ENCODE measurements at places on chromosomes 4 and X.

GRCh38 chrX:148958901-148959300 lies 458.5 kb downstream of the AFF2 start:
- H3K27ac ChIP-seq, result no peak overlapping the region
- no peaks in the 10 kb centered on the region for H3K4me1 ChIP-seq
- no peak for DNase-seq
- H3K27me3 ChIP-seq, result no peaks in the 10 kb centered on the region
- no peaks in the 10 kb centered on the region for H3K36me3 ChIP-seq
- H3K4me3 ChIP-seq, result no peak overlapping the region

GRCh38 chr4:72768364-72768763 lies 199.3 kb upstream of the ADAMTS3 start:
- H3K4me1 ChIP-seq, result no peaks in the 10 kb centered on the region
- DNase-seq, result no peak
- H3K4me3 ChIP-seq, result no peak overlapping the region
- no peaks in the 10 kb centered on the region for H3K36me3 ChIP-seq
- no peaks in the 10 kb centered on the region for H3K27me3 ChIP-seq

- H3K4me3 ChIP-seq, result no peak overlapping the region
- H3K36me3 ChIP-seq, result no peaks in the 10 kb centered on the region
- H3K27me3 ChIP-seq, result peaks cover 2% of the 10 kb centered on the region
- no peak for DNase-seq
Measured at GRCh38 chr4:57355101-57355665, 245.0 kb upstream of the IGFBP7 start.

GRCh38 chr4:176885224-176885623 lies 92.5 kb upstream of the VEGFC start:
- DNase-seq, result no peak
- no peaks in the 10 kb centered on the region for H3K36me3 ChIP-seq
- H3K4me1 ChIP-seq, result no peaks in the 10 kb centered on the region
- peaks cover 2% of the 10 kb centered on the region for H3K27me3 ChIP-seq
- H3K27ac ChIP-seq, result no peak overlapping the region

- peaks cover 17% of the 10 kb centered on the region for H3K27me3 ChIP-seq
- H3K4me3 ChIP-seq, result no peak overlapping the region
- no peaks in the 10 kb centered on the region for H3K36me3 ChIP-seq
- no peak overlapping the region for H3K27ac ChIP-seq
- no peak for DNase-seq
Measured at GRCh38 chr4:7156761-7157488, 35.4 kb upstream of the SORCS2 start.

DNA sequence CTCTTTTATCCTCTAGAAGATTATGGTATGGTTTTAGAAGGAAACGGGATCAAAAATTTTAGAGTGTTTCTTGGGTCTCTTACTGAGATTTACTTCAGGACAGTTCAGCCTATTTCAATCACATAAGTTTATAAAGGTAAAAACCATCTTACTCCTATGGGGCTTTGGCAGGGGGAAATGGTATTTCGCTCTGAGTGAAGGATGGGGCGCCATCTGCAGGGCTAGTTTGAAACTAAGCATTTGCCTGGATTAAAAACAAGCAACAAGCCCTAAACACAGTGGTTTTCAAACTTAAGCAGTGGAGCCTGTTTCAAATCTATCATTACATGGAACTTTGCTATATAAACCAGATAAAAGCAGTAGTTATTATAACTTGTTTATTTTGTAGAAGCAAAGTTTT lies 361.5 kb upstream of the FMR1 start:
- H3K4me1 ChIP-seq, result no peaks in the 10 kb centered on the region
- no peaks in the 10 kb centered on the region for H3K27me3 ChIP-seq
- peak; percentile 1 for DNase-seq
- no peak overlapping the region for H3K4me3 ChIP-seq
- no peaks in the 10 kb centered on the region for H3K36me3 ChIP-seq

GRCh38 chrX:32293962-32294700 lies 917.2 kb downstream of the DMD start:
- H3K27me3 ChIP-seq, result no peaks in the 10 kb centered on the region
- no peak for DNase-seq
- no peaks in the 10 kb centered on the region for H3K36me3 ChIP-seq
- H3K4me3 ChIP-seq, result no peak overlapping the region
- no peak overlapping the region for H3K27ac ChIP-seq
- H3K4me1 ChIP-seq, result no peaks in the 10 kb centered on the region

DNA sequence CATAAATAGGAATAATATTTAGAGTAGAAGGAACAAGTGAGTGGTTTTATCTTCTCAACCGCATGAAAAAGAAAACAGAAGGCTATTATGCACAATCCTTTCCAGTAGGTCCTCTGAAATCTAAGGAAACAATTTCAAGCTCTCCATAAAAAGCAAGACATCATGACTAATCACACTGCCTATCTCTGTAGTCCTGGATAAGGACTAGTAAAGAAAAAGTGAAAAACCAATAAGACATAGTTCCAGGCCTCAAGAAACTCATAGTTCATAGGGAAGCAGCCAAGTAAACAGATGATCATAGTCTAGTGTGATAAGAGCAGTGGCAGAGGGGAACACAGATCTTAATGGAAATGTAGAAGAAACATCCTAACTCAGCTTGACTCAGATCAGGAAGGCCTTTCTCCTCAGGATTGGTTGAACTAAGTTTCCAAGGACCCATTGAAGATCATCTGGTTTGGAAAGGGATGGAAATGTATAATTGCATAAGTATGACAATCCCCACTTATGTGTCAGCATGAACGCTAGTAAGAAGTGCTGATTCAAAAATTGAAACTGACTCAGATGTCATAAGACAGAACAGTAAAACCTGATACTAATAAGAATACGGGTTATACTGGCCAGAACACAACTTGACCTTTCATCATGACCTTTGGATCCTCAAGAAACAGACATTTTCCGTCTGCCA lies 155.3 kb downstream of the GRIA3 start:
- H3K4me3 ChIP-seq, result no peak overlapping the region
- no peaks in the 10 kb centered on the region for H3K27me3 ChIP-seq
- no peaks in the 10 kb centered on the region for H3K4me1 ChIP-seq
- no peak for DNase-seq
- H3K36me3 ChIP-seq, result no peaks in the 10 kb centered on the region

DNA sequence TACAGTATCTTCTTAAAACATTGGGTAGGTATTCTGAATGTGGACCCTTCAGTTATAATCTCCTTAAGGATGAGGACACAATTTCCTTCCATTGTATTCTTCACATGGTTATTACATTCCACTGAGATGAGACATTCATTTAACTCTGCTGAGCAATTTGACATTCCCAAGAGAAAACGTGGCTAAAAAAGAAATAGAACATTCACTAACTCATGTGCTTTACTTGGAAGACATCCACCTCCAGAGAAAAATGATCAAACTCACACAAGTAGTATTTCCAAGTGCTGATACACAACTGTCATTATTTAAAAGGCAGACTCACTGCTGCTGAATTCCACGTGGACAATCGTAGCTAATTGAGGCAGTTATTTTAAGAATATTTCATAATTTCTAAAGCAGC lies 227.9 kb upstream of the ANKRD50 start:
- H3K4me3 ChIP-seq, result no peak overlapping the region
- DNase-seq, result no peak
- H3K36me3 ChIP-seq, result no peaks in the 10 kb centered on the region
- H3K27ac ChIP-seq, result no peak overlapping the region

- H3K4me3 ChIP-seq, result no peak overlapping the region
- no peaks in the 10 kb centered on the region for H3K4me1 ChIP-seq
- no peaks in the 10 kb centered on the region for H3K27me3 ChIP-seq
- H3K27ac ChIP-seq, result no peak overlapping the region
- no peaks in the 10 kb centered on the region for H3K36me3 ChIP-seq
Measured at GRCh38 chr4:133440404-133440803, 291.3 kb downstream of the PCDH10 start.

GRCh38 chrX:31099536-31100090 lies 27.8 kb upstream of the FTHL17 start:
- H3K27me3 ChIP-seq, result peaks cover 2% of the 10 kb centered on the region
- peak; percentile 27 for DNase-seq

GRCh38 chr4:101801958-101802357 lies 11.4 kb downstream of the BANK1 start:
- H3K4me3 ChIP-seq, result no peak overlapping the region
- DNase-seq, result no peak
- no peaks in the 10 kb centered on the region for H3K27me3 ChIP-seq
- H3K4me1 ChIP-seq, result peaks cover 8% of the 10 kb centered on the region
- H3K36me3 ChIP-seq, result peaks cover 1% of the 10 kb centered on the region

DNA sequence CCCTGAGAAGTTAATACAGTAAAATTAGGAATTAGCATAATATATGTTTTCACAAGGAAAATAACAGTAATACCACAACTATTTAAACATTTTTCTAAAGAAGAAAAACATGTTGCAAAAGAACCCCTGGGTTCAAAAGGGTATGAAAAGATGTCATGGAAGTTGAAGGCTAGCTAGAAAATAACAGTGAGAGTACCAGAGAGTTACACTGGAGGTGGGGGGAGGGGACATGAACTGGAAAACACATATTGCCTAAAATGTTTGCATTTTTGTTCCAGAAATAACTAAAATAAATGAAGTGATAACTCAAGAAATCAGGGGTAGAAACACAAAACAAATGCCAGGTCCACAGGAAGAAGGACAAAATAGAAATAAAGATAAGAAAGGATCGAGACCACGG lies 336.6 kb upstream of the MAD2L1 start:
- no peaks in the 10 kb centered on the region for H3K36me3 ChIP-seq
- DNase-seq, result no peak
- H3K27me3 ChIP-seq, result no peaks in the 10 kb centered on the region
- no peak overlapping the region for H3K4me3 ChIP-seq

GRCh38 chr4:14096396-14096965 lies 469.0 kb upstream of the BOD1L1 start:
- H3K27me3 ChIP-seq, result peaks cover 1% of the 10 kb centered on the region
- H3K4me1 ChIP-seq, result no peaks in the 10 kb centered on the region
- H3K4me3 ChIP-seq, result no peak overlapping the region
- no peaks in the 10 kb centered on the region for H3K36me3 ChIP-seq

DNA sequence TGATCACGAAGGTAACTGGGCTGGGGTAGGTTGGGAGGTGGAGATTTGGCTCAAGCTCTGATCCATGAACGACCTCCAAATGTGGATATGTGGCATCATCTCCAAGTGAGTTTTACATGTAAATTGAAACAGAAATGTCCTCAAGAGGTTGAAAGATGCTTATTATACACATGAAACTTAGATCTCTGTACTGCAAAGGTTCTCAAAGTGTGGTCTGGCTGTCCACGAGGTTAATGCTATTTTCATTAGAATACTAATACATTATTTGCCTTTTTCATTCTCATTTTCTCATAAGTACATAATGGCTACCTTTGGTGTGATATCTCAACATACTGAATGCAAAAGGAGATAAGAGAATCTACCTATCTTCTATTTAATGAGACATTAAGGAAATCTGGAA lies 198.2 kb downstream of the RASL11B start:
- peaks cover 12% of the 10 kb centered on the region for H3K36me3 ChIP-seq
- DNase-seq, result no peak
- H3K27me3 ChIP-seq, result no peaks in the 10 kb centered on the region
- no peaks in the 10 kb centered on the region for H3K4me1 ChIP-seq
- H3K4me3 ChIP-seq, result no peak overlapping the region
- no peak overlapping the region for H3K27ac ChIP-seq

- H3K27ac ChIP-seq, result no peak overlapping the region
- no peak overlapping the region for H3K4me3 ChIP-seq
- H3K4me1 ChIP-seq, result no peaks in the 10 kb centered on the region
- H3K27me3 ChIP-seq, result peaks cover 17% of the 10 kb centered on the region
Measured at GRCh38 chr4:13640149-13640940, 12.8 kb upstream of the BOD1L1 start.

DNA sequence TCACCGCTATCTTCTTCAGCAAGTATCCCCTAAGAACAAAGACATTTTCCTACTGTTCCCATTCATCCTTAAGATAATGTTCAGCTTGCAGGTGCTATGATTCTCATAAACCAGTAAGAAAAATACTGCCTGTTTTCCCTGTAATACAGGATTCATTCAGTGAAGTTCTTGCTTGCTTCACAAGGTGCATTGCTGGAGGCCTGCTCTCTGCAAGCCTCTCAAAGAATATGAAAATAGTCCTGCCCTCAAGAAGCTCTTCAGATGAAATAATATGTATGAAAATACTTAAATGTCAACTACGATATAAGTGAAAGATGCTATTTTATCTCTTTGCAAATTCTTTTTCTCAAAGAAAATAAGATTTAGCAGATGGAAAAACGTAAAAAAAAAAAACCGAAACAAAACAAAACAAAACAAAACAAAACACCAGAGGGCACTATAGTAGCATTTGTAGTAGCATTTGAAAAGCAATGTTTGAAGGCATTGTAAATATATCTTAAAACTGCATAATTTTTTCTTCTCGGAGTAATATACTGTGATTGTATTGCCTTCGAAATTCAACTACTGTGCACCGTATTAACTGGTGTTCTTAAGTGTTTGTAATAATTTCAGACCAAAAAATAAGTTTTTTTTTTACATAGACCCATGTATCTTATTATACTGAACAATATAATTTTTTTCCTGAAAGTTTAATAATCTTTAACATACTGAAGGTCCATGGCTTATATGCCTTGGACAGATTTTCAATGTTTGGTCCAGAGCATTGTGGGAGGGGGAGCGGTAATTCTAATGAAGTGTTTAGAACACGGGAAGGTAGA lies 26.0 kb downstream of the ADH4 start:
- H3K36me3 ChIP-seq, result no peaks in the 10 kb centered on the region
- DNase-seq, result no peak
- no peaks in the 10 kb centered on the region for H3K27me3 ChIP-seq
- H3K27ac ChIP-seq, result no peak overlapping the region
- no peaks in the 10 kb centered on the region for H3K4me1 ChIP-seq
- H3K4me3 ChIP-seq, result no peak overlapping the region

DNA sequence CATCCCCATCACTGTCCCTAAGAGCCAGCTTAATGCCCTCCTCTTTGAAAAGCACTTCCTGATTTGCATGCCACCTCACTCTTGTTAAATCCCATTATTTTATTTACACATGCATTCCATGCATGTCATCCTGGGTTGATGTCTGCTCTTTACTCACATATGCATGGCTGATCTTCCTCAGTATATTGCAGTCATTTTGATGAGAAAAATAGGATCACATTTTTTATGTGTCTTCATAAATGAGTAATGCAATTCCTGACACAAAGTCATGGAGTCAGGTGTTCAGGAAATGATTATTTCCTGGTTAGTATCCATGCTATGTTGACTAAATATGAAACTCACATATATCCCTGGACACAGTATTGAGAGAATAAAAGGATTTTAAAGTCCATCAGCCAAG lies 204.7 kb downstream of the SLIT2 start:
- no peak for DNase-seq
- no peak overlapping the region for H3K27ac ChIP-seq
- H3K4me3 ChIP-seq, result no peak overlapping the region
- no peaks in the 10 kb centered on the region for H3K27me3 ChIP-seq

Data from activated naive CD8-positive, alpha-beta T cell treated with anti-CD3 and anti-CD28 coated beads, Interleukin-2, amount 50 U/mL, for 24 hours (primary cell).